RWPE2 (cell line): ENCODE measurements at places on chromosomes 7 and 10.

DNA sequence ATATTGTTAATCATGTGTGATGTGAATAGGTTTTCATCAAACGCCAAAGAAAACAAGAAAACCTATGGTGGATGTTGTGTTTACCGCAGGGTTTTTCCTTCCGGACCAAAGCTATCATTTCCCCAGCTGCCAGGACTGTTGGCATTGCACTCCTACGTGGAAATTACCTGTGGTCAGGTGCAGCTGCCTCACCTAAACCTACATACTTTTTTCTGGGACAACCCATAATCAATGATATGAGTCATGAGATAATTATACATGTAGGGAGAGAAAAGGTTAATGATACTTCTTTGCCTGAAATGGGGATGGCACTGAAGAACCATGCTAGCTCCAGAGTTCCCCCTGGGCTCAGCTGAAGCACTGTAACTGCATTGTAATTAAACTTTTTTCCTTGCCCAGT, 223.6 kb upstream of the SEMA3E start:
- no peaks in the 10 kb centered on the region for H3K27me3 ChIP-seq
- no peak overlapping the region for H3K4me3 ChIP-seq
- no peaks in the 10 kb centered on the region for H3K36me3 ChIP-seq

DNA sequence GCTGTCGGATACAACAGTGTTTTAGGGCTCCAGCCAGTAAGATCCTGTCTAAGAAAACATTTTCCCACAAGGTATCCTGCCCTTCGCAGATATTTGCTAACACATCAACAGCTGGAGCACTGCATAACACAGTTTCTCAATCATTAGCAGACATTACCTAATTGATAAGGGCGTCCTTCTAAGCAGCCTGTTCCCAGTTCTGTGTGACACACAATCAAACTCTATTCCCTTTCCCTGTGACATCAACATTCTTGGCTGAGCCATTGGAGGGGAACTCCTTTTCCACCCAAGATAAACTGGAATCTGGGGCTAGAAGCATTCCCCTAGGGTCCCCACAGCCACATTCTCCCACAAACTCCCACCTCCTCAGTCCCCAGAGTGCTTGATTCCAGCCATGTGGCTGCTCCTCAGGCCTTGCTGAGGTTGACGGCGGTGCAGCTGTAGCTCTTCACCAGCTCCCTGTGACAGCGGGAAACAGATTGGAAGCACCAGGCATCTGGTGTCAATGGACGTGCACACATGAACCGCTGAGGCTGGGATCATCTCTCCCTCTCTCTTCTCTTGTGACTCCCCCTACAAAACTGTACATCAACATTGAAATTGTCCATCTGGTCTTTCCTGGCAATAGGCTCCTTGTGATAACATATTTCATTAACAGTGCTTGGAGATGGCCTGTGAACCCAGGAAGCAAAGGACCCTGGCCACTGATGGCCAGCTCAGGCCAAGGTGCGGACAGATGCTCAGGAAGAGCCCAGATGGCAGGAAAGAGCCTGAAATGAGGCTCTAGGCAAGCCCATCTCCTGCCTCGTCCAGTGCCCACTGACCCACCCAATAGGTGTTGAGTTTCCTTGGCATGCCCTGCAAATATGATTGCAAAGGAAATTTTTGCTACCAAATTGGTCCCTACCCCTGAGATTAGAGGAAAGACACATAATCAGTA, 131.1 kb upstream of the TBX20 start:
- H3K4me1 ChIP-seq = peaks cover 8% of the 10 kb centered on the region
- H3K36me3 ChIP-seq = no peaks in the 10 kb centered on the region
- H3K27me3 ChIP-seq = no peaks in the 10 kb centered on the region
- no peak overlapping the region for H3K27ac ChIP-seq
- no peak for DNase-seq

DNA sequence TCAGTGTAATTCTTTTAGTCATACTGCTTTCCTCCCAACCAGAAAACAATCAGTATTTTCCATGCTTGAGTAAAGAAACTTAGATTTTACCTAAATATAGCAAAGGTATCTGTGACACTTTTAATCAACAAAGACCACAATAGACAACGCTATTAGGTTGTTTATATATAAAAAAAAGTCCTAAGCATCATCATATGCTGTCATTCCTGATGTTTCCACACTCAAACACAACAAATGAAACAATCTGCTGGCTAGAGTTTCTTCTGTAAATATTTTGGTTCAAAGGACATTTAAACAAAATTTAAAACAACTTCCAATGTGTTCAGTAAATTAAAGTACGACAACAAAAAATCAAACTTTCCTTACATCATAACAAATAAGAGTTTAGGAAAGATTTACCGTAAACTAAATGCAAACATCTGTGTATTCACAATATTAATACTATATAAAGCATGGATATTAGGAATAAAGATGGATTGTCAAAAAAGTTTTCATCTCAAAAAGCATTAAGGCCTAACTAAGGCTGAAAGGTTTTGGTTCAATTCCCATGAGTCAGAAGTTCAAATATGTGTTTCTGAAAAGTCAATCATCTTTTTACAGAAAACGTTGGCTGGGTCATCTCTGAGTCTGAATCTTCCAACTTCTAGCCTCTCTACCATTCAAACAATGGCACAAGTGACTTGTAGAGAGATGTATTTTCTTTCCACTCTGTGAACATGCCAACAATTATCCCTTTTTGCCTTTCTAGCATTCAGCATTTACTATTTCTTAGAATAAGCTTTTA, 157.1 kb downstream of the CRPPA start:
- H3K27ac ChIP-seq = no peak overlapping the region
- DNase-seq = no peak
- H3K27me3 ChIP-seq = no peaks in the 10 kb centered on the region

DNA sequence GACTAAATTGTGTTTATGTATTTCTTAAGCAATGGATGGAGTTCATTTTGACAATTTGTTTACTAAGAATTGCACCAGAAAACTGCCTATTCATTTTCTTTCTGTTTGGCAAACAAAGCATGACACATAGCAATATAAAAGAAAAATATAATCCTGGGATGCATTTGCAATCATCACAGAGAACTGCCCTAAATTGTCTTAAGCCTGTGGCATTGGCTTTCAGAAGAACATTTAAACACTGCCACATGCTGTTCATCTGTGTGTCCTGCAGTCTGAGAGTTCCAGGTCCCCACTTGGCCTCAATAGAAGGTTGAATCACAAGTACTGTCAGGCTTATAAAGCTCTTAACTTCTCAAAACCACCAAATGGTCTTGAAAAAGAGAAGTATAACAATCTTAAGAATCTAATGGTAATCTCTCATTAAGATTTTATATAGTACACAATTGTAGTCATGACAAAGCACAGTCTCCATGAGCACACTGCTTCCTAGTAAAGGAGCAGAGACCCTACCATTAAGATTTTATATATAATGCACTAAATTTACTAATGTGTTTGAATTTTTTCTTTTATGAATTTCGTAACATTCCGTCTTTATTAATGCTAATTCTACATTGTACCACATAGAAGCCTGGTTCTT, 29.9 kb downstream of the RNLS start:
- H3K27me3 ChIP-seq = no peaks in the 10 kb centered on the region
- H3K27ac ChIP-seq = no peak overlapping the region
- no peak overlapping the region for H3K4me3 ChIP-seq
- peaks cover 6% of the 10 kb centered on the region for H3K4me1 ChIP-seq
- H3K36me3 ChIP-seq = no peaks in the 10 kb centered on the region

DNA sequence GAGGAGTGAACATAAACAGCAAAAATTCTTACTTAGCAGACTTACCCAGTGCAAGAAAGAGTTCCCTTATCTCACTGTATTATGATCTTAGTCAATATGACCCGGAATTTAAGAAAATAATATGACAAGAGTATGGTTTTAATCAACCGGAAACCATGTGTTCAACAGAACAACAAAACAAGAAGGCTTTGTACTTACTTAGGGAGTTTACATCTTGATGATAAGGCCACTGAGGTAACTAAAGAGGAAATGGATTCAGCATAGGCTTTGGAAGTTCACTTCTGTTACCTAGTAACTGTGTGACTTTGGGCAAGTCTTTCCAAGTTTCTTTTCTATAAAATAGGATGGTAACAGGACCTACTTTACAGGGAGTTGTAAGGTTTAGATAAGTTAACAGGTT, 7.4 kb upstream of the FAS start:
- no peak overlapping the region for H3K4me3 ChIP-seq
- no peaks in the 10 kb centered on the region for H3K4me1 ChIP-seq
- DNase-seq = no peak
- H3K27me3 ChIP-seq = no peaks in the 10 kb centered on the region

DNA sequence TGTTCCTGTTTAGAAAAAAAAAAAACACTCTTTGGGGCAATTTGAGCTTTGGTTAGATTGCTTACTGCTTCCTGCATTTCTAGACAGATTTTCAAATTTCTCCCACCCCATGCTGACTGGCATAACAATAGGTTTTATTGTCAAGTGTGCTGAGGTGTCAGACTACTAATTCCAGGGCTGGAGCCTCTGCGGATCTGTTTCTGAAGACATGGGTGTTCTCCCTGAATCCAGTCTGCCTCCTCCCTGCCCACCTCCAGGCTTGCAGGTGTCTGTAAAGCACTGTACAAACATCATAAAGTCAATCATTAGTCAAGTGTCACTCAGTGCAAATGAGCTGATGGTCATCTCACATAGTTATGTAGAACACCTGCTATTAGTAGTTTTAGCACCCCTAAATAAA, 292.4 kb downstream of the GATA3 start:
- H3K36me3 ChIP-seq = no peaks in the 10 kb centered on the region
- H3K27ac ChIP-seq = no peak overlapping the region
- H3K4me1 ChIP-seq = peaks cover 6% of the 10 kb centered on the region
- H3K27me3 ChIP-seq = no peaks in the 10 kb centered on the region
